ENCODE measurements at places on chromosomes 2 and 18. TPM values are rescaled to one million over a fixed set of nuclear protein-coding genes. Genes with fewer than 3 reads are reported as not detected.

- DNase-seq, result no peak
- H3K36me3 ChIP-seq, result no peaks in the 10 kb centered on the region
- H3K4me3 ChIP-seq, result no peak overlapping the region
- no peaks in the 10 kb centered on the region for H3K4me1 ChIP-seq
- no peak overlapping the region for H3K27ac ChIP-seq
- no peaks in the 10 kb centered on the region for H3K27me3 ChIP-seq
Measured at GRCh38 chr2:32977228-32977758, 30.5 kb downstream of the LTBP1 start.

- H3K4me3 ChIP-seq, result no peak overlapping the region
- H3K36me3 ChIP-seq, result no peaks in the 10 kb centered on the region
- H3K27ac ChIP-seq, result no peak overlapping the region
- DNase-seq, result no peak
- no peaks in the 10 kb centered on the region for H3K27me3 ChIP-seq
- H3K4me1 ChIP-seq, result no peaks in the 10 kb centered on the region
Measured at GRCh38 chr18:11607906-11608305, 1.5 kb upstream of the SLC35G4 start.

UGT1A9 gene
- total RNA-seq, result not detected

PFN4 gene
- 1.8 TPM for total RNA-seq

ZNF385B gene
- total RNA-seq, result 9.2 TPM

NETO1 gene
- 2.0 TPM for total RNA-seq
